ENCODE measurements at places on chromosomes 4 and X.
A peak's percentile ranks its signal among the peaks of the same experiment; 100 is the strongest.

DNA sequence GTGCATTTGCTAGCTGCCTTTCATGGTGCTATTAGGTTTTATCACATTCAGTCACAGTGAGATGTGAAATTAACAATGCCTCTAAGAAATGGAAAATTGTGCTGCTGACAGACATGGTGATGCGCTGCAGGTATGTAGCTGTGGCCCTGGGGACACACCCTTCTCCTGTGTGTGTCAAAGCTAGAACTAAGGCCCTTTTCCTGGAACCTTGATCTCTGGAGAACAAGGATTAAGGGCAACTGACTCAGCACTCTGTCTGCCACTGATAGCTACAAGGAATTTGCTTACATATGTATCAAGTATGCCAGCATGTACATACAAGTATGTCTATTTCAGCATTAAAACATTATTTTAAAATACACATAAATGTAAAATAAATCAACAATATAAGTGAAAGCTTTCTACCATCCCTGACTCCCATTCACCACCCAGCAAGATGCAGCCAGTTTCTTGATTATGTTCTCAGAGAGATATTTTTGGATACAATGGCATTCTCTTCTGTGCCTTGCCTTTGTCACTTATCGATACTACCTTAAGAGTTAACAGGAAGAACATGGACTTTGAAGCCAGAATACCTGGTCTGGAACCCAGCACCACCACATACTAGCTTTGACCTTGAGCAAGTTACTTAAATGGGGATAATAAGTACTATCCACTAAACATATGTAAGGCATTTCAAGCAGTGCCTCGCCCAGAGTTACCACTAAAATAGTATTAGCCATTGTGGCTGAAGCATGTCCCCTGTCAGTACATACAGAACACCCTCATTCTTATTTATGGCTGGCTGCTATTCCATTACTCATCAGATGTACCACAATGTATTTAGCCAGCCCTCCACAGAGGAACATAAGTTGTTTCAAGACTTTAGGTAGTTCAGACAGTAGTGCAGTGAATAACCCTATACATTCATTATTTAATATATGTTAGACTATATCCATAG is 68.5 kb downstream of the NPNT start:
- no peak for DNase-seq

DNA sequence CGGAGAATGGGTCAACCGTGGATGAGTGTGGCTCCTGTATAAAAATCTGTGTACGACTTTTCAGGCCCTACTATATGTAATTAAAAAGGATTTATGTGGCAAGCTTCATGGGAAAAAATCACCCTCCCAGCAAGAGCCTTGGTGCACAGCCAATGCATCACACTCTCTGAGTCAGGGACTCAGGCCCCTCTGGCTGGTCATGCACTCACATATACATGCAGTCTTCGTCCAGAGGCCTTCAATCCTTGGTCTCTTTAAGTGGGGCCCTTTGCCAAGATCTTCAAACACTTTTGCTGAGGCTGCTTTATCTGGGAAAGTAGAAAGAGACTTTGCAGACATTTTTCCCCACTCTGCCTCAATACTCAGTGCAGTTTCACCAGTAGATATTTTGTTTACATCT is 311.4 kb upstream of the FSTL5 start:
- no peak for DNase-seq

DNA sequence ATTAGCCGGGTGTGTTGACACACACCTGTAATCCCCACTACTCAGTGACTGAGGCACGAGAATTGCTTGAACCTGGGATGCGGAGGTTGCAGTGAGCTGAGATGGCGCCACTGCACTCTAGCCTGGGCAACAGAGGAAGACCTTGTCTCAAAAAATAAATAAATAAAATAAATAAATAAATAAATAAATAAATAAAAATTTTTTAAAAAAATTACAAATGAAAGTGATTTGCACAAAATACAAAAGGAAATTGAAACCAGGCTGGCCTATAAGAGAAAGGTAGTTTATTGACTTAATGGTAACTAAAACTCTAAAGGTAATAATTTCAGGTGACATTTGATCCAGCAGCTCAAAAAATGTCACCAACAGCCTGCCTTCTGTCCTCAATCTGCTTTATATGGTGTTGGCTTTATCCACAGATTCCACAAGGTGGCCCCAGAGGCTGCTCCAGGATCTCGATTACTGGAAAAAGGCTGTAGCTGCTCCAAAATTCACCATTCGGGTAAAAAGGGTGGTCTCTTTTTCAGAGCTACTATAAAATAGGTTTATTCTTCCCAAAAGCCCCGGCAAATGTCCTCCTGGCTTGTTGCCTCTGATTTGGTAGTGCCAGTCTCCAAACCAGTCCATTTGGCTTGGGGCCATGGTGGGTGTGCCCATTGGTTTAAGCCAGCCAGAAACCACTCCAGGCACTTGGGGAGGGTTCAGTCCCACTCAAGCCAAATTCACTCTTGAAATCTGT is 61.4 kb upstream of the TRIM2 start:
- DNase-seq, result peak; percentile 27

DNA sequence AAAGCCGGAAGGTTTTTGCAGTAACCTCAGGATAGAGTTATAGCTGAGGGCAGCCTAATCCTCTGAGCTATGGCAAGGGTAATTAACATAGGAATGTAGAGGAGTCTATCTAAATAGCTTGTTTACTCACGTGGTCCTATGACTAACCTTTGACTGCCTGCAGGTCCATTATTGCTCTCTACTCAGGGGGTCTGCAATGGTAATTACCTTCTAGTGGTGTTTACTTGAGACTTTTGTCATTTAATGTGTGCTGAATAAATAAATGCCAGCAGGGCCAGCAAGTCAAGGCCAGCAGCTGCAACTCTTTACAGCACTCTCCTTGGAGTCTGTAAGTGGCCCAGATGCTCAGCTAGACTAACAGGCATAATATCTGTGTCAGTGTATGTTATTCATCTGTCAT is 212.7 kb upstream of the FMR1 start:
- DNase-seq, result no peak

GRCh38 chr4:37976507-37976906 is 16.3 kb downstream of the PTTG2 start:
- no peak for DNase-seq

GRCh38 chr4:174933083-174933482 is 14.9 kb downstream of the ADAM29 start:
- no peak for DNase-seq

DNA sequence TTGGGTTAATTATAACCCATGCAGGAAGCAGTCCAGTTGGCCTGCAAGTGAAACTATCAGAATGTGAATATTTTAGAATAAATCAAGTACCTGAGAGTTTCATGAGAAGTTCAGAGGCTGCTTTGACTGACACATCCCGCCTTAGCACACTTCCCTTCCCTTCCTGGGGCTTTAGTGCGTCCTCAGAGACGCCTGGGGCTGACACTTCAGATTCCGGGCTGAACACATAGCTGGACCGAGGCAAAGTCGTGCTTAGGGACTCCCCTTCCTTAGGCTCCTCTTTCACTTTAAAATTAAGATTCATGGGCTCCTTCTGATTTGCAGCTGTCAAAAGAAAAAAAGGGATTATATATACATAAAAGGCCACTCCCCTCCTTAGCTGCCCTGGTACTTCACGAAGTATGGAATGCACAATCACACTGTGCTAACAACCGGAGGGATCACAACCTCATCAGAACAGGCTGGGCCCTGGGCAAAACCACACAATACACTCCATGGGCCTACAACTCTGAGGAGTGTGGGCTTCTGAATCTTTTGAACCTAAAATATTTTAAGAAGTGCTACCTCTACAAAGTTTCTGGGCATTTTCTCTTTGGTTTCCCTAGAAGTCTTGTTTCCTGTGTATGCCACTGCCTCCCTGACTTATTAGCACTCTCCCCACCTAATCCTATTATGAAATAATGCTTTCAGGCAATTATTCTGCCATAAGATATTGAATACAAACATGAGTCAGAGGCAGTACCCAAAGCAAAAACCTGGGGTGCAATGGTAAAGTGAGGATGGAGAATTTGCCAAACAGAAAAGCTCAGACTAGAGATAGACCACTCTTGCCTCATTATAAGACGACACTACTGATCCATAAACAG is 68.2 kb downstream of the ZNF827 start:
- no peak for DNase-seq

GRCh38 chr4:8472158-8472688 is 31.6 kb downstream of the TRMT44 start:
- no peak for DNase-seq

DNA sequence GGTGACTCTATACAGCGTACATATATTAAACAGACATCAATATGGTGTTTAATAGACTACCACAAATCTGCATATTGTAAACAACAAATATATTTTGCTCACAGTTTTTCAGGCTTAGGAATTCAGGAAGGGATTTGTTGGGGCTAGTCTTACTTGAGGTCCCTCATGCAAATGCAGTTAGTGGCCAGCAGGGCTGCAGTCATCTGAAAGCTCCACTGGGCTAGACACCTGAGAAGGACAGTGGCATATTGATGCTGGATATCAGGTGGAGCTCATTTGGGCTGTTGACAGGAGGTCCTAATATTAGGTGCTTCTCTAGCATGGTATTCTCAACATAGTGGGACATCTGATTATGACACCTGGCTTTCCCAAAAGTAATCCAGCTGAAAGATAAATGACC is 493.8 kb upstream of the PABPC4L start:
- DNase-seq, result no peak

GRCh38 chr4:173119818-173120217 is 48.8 kb upstream of the GALNT7 start:
- DNase-seq, result no peak

GRCh38 chr4:177853229-177853628 is 411.0 kb upstream of the AGA start:
- no peak for DNase-seq

DNA sequence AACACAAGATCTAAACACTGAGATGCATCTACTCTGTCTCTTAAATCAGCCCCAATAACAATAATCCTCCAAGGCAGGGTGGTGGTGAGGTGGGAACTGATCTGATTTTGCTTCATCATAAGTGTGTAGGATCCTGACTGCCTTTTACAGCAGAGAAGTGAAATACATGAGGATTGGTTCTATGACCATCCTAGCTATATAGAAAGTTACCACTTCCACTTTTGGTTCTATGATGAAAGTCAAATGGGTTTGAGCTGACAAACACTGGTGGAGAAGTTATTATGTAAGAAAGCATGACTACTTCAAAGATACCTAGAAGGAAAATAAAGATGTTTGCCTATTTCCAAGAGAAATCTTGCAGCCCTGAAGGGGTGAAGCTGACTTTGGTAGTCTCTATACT is 181.6 kb downstream of the NKX6-1 start:
- no peak for DNase-seq

- no peak for DNase-seq
Measured at GRCh38 chr4:108772402-108772801, 9.5 kb upstream of the ETNPPL start.

- DNase-seq, result no peak
Measured at GRCh38 chr4:48681856-48682255, 98.2 kb downstream of the FRYL start.

GRCh38 chrX:43741843-43742573 is 85.9 kb downstream of the MAOA start:
- no peak for DNase-seq

DNA sequence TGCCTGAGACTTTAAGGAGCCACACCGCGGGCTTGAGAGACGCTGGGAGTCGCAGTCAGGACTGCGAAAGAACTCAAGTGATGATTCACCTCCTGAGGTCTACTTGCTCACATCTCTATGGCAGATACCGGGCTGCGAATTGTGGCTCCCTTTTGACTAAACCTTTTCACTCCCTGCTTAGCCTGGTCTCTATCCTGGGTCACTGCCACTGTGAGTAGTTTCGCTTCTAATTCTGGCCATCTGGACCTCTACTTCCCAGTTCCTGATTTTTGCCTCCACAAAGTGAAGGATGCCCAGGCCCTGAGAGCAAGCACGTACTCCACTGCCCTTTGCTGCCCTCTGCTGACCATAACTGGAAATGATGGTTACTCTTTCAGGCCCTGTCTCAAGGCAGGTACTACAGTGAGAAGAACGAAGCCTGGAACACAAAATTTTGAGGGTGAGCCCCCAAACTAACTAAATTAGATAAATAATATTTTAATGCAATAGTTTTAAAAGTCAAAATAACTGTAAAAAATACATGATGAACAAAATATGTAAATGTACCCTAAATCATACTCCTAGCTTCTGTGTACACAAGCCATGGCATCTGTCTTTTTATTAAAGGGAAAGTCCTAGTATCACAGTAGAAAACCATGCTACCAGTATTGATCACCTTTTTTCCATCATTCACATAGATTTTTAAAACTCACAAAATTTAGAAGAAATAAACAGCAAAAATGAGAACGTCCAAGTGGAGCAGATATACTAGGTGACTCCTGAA is 16.7 kb downstream of the MAD2L1 start:
- DNase-seq, result peak; percentile 4

DNA sequence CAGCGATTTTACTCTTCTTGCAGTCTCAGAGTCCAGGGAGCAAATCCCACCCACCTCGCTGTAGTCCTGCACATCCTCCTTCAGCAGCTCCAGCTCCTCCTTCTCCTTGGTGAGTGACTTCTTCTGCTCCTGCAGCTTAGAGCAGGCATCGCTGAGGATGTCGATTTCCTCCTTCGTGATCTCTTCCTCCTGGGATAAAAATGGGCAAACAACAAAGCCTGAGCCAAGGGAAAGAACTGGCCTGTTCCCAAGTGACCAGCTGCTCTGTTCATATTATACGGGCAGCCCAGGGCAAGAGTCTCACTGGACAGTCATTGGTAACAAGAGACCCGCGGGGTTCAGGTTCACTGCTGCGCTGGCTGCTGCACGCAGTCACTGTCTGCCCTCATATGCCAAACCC is 26.2 kb downstream of the FGFR3 start:
- DNase-seq, result no peak

DNA sequence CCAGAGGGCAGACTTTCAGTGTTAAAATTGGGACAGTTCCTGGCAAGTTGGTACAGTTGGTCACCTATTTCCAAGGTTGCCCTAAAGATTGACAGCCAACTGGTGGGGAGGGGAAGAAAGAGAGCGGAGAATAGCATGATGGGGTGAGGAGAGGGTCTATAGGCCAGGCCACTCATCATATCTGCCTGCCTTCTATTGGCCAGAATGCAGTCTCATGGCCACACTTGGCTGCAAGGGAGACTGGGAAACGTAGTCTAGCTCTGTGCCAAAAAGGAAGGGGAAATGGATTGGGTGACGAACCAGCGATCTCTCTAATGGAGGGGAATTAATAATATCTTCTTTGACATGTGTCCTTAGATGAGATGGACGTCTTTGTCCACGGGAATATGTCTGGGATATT is 197.4 kb upstream of the ATP6AP2 start:
- no peak for DNase-seq

- DNase-seq, result no peak
Measured at GRCh38 chr4:149277705-149278104, 537.9 kb downstream of the IQCM start.

DNA sequence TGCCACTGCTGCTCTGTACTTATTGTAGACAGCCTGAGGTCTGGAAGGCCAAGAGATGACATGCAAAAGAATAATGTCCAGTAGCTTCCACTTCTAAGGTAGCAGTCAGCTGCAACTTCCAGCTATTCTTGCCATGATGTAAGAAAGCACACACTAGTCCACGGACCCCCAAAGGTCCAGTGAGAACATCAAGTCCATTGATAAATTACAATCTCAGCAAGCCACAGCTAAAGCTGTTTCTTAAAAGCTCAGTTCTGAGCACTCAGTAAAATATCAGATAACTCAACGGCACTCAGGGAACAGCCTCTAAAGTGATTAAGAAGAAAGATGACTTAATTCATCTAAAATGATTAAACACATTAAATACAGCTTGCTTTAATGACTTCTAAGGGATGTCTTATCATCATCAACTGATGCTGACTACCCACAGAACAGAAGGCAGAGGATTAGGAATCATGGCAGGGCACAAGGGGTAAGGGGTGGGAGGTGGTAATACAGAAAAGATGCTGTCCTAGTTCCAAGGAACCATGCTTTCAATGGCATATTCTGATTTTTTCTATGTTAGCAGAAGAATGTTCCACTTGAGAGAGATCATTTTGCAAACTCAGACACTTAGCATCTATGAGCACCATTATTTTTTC is 99.1 kb upstream of the CBR4 start:
- DNase-seq, result no peak

All from NCI-H1048 (cell line).